ENCODE measurements at places on chromosomes 12 and 14.

- DNase-seq: no peak
These were observed 1276.6 kb upstream of the FLRT2 start for GRCh38 chr14:84253326-84253725.

DNA sequence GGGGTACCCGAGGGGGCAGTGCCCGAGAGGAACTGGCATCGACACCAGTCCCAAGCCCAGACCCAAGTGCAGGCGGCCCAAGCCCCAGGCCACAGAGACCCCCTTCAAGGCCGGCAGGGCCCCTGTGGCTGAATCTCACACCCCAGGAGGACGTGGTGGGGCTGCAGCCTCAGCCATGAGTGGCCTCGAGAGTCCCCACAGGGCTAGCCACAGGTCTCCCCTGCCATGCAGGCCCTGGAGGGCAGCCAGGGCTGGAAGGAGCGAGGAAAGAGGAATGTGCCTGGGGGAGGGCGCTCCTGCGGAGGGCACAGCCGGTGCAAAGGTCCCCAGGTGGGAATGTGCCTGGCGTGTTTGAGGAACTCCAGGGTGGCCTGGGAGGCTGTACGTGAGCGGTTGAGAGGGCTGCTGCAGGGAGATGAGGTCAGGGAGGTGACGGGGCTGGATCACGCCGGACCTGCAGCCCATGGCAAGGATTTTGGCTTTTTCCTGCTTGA lies 86.1 kb downstream of the NCOR2 start:
- no peak for DNase-seq

- DNase-seq: no peak
These were observed 943.5 kb downstream of the BCL11B start for GRCh38 chr14:98328496-98328895.

- DNase-seq: no peak
These were observed 102.9 kb downstream of the TAOK3 start for GRCh38 chr12:118269806-118270205.

DNA sequence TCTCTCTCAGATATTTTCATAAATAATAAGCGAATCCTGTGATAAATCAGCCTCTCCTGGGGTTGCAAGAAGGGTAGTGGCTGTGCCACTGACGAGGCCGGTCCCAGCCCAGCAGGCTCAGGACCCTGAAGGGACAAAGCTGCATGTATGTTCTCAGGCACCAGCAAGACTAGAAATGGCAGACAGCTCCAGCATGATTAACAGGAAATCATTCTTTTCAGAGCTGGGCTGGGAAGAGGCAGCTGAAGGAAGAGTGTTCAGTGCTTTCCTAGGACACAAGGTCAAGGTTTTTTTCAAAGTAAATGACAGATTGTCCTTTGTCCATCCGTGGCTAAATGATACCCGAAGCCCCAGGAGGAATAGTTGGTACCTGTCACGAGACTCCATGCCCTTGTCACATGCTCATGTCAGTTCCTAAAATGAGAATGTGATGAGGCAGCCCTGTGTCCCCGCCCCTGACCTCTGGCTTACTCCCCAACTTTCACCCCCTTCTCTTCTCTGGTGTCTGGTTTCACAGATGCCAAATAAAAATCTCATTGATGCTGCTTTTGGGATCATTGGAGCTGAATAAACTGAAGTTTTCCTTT lies 65.1 kb downstream of the PPP1R36 start:
- no peak for DNase-seq

DNA sequence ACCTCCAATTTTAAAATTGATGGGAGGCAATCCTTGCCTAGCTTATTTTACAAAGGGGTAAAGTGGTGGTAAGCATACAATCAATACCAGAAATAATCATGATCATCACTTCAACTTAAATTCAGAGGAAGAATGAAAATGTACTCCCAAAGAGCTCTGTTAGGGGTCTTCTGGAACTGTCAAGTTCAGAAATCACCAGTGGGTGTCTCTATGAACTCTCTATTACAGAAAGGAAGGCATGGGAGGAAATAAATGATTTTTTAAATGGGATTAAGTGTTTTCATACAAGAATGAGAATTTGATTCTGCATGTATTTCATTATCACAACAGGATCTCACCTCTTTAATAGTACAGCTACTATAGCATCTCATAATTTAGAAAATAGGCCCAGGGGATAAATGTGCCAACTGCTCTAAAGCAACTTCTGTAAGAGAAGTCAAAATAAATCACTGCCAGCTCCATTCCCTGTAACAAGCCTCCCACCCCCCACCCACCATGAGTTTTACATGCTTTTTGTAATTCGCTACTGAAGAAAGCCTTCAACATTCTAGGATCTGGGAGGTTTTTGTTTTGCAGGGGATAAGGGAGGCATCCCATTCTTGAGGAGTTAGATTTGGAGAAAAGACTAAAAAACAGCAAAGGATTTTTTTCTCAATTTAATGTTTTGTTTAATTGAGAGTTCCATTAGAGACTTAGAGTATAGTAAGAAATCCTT lies 9.7 kb downstream of the DCP1B start:
- DNase-seq: no peak

GRCh38 chr12:15883536-15883935 lies 1.3 kb downstream of the STRAP start:
- DNase-seq: no peak

- DNase-seq: peak; percentile 33
These were observed 31.9 kb upstream of the ZFP36L1 start for GRCh38 chr14:68824517-68825347.

GRCh38 chr12:132204063-132204792 lies 60.0 kb downstream of the NOC4L start:
- no peak for DNase-seq

DNA sequence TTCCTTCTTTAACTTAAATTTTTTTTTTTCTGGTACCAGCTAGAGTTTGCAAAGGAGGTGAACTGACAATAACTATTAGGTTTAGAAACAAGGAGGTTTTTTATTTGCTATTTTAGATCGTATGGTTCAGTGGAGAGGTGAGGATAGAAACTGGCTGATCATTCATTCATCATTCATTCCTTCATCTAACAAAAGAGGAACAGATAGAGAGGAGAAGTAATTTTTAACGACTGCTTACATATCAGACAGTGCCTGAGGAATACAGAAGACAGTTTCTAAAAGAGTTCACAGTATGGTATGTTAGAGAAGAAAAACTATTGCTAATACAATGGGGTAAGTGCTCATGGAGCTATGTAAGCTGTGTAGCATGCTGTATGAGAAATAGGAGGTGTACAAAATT lies 111.1 kb downstream of the ERC1 start:
- no peak for DNase-seq

- DNase-seq: no peak
These were observed 66.0 kb downstream of the TMTC3 start for GRCh38 chr12:88207921-88208620.
